ENCODE measurements at places on chromosomes 7 and 10.

DNA sequence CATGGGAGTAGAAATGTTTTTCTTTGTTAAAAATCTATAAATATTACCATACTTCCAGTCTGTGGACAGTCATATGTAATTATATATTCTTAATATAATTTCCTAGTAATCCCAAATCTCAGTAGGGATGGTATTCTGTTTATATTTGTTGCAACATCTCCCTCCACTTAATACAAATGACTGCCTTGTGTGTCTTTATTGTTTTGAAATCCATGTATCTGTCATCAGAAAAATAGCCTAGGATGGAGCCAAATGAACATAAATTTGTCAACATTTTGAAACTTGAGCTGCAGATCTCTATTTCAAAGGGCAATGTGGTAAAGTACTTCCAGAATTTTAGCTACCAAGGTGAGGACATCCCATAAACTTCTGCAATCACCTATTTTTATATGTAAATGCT is 290.7 kb downstream of the TSPAN12 start:
- DNase-seq, result no peak

- DNase-seq, result no peak
Measured at GRCh38 chr7:150586785-150587152, 19.6 kb downstream of the GIMAP4 start.

DNA sequence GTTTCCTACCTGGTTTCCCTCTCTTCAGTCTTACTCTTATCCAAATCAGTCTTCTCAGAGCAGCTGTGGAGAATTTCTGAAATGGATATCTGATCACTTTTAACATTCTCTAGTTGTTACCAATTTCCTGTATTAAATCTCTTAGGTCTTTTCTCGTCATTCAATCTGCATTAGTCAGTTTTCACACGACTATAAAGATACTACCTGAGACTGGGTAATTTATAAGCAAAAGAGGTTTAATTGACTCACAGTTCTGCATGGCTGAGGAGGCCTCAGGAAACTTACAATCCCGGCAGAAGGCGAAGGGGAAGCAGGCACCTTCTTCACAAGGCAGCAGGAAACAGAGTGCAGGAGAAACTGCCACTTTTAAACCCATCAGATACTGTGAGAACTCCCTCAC is 444.8 kb downstream of the GATA3 start:
- DNase-seq, result no peak

DNA sequence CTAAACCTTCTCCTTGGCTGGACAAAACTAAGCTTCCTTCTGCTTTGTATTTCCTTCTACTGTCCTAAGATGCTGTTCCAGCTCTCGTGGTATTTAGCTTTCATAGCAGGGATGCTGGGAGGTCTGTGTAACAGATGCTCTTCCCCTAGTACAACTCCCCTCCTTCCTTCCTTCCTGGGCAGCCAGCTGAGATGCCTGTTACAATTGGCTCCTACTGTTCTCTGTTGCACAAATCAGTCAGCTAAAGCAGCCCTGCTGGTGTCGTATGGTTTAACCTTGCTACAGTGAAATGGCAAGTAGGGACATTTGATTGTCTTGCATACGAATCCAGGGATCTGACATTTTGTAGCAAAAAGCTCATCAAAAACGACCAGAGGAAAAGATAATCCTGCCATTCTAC is 143.8 kb downstream of the ARHGAP21 start:
- no peak for DNase-seq

DNA sequence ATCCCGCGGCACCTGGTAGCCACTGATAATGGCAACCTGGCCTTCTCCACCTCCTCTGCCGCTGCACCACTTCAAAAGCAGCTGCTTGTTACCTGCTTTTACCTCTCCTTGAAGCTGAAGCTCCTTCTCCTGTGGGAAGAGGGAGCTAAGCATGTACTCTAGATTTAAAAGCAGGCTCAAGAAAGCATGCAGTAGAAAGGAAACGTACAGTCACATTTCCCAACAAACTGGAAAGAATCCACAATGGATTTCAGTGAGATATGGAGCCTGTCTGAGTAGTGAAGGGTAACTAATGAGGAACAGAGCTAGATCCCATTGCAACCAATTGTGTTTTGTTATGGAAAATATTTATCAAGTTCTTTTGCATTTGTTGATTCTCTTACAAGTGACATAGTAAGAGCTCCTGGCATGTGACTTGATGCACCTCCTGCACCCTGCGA is 457.4 kb upstream of the GALNT17 start:
- DNase-seq, result no peak

DNA sequence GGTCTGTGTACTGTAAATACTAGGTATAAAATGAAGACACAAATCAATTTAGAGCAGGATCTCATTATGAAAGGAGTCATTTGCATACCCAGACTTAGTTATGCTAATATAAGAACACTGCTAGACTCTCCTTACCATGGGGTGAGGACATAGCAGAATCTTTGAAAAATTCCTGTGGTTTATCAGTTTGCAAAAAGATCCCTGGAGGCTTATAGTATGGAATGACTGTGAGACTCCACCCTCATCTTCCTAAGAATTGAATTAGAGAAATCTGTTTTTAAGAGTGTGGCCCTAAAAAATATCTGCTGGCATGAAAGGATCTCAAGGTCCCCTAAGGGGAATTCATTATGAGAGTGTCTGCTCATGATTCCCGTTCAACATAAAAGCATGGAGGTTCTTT is 63.2 kb downstream of the WNT2 start:
- no peak for DNase-seq

DNA sequence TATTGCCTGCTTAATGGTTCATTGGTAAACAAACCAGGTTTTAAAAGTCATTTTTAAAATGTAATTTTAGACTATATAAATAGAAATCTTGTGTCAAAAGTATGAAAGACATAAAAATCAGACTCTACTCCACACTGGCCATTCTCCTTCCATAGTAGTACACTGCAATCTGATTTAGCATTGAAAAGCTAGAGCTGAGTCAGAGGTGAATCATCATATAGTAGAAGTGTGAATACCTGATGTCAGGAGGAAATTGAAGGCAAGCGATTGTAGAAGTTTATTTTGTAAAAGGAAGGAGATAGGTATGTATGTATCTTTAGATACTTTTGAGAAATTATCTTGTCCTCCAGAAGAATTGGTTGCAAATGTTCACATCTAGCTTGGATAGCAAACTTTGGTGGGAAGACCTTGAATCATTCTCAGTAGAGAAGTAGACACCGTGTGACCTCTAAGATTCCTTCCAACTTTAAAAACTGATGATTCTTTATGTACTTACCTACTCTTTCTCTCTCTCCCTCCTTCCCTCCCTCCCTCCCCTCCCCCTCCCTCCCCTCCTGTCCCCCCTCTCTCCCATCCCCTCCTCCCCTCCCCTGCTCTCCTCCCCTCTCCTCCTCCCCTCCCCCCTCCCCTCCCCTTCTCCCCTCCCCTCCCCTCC is 88.1 kb downstream of the BTAF1 start:
- no peak for DNase-seq

- no peak for DNase-seq
Measured at GRCh38 chr7:47741984-47742383, 160.1 kb upstream of the TNS3 start.
